DND-41 (cell line): ENCODE measurements at places on chromosomes 7 and 10.
A peak's percentile ranks its signal among the peaks of the same experiment; 100 is the strongest.

- DNase-seq = peak; percentile 38
Observed at GRCh38 chr10:5666008-5666840, at the start of gene ASB13. Gene ASB13, minus strand, starts transcription at chr10:5666595. Its CDS starts 44 bp downstream, at chr10:5666551.

DNA sequence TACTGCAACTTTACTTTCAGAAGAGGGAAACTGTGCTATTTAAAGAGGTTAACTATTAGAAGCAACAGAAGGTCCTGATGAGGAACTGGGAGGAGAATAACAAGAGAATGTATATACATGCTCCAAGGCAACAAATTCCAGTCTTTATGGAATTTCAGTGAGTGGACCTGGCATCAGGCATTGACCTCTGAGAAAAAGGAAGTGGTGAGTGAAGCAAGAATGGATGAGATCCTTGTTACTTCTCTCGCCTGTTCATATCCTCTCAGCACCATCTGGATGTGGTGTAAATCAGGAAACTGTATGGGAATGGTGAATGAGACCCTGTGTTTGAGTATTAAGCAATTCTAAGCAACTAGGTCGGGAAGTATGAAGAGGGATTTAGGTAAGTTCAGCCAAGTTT lies 30.3 kb upstream of the KBTBD2 start:
- no peak for DNase-seq

GRCh38 chr10:122220736-122221135 lies 50.4 kb upstream of the BTBD16 start:
- DNase-seq = no peak

GRCh38 chr7:126529254-126529653 lies 723.5 kb downstream of the GRM8 start:
- no peak for DNase-seq

GRCh38 chr7:142104550-142105527 lies 6.7 kb upstream of the MGAM2 start:
- no peak for DNase-seq

DNA sequence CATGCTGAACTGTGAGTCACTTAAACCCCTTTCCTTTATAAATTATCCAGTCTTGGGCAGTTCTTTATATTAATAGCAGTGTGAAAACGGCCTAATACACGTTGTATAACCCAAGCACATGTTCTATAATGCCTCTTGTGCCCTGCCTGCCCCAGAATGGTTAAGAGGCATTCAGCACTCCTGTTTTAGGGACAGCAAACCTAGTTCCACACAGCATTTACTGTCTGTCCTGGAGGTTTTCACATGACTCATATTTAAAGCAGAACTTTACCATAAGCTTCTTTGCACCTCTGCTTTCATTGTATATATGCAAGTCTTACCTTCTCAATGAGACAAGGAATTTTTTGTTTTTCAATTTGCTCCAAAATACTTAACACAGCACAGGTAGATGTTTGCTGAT lies 144.8 kb downstream of the ICA1 start:
- no peak for DNase-seq

GRCh38 chr7:131076711-131077181 lies 250.9 kb upstream of the MKLN1 start:
- DNase-seq = no peak

DNA sequence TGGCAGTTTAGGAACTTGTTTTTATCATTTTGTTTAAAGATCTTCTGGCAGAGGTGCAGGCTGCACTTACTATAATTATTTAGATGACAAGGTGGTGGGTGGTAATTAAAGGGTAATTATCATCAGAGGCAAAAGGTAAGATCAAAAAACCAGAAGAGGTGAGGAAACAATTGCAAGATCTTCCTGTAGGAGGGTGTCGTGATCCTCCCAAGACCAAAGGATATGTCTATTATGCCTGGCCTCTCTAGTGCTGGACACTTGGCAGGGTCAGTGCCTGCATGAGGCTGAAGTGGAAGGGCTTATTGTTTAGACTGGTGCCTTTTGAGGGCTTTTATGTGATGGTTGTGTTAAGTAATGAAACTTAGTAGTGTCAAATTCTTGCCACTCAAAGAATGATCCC lies 1.8 kb upstream of the WAPL start:
- DNase-seq = no peak

DNA sequence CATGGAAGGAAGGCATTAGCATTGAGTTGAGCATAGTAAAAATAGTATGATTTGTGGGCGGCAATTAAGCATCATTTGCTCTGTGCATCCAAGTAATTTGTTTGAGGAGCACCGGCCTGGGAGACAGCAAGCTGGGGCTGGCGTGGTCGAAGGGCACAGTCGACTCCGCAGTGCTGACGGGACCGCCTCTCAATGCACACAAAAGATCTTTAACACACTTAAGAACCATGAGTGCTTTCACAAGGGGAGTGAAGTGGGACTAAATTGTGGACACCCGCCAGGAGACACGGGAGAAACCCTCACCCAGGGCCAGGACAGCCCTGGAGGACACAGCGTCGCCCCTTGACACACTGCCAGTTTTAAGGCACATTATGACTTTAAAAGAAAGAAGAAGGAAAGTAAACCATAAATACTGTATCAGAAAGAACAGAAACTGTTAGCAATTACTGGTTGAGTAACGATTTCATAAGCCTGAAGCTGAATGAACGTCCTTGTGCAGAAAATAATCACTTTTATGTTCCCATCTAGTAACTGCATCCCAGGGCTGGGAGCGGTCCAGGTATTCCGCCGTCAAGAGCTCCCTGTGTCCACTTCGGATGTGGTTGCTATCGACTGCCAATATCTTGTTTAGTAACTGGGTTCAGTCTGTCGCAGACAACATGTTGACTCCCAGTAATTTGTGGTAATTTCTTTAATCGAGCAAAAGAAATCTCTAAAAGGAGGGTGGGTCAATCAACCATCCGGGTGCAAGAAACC lies 102.1 kb downstream of the EBF3 start:
- no peak for DNase-seq

- DNase-seq = no peak
Observed at GRCh38 chr7:154442939-154443338, 390.7 kb downstream of the DPP6 start.

- no peak for DNase-seq
Observed at GRCh38 chr10:73586583-73586984, 4.6 kb downstream of the USP54 start.

- no peak for DNase-seq
Observed at GRCh38 chr7:98879979-98880315, 1.6 kb downstream of the TRRAP start.

- DNase-seq = no peak
Observed at GRCh38 chr7:1973321-1974251, 259.2 kb downstream of the MAD1L1 start.

GRCh38 chr7:38013246-38013645 lies 92.8 kb downstream of the EPDR1 start:
- DNase-seq = no peak
